ENCODE measurements at places on chromosomes 3 and 15. TPM values are rescaled to one million over a fixed set of nuclear protein-coding genes. Genes with fewer than 3 reads are reported as not detected.

Gene WNT7A
- 12.2 TPM for total RNA-seq

Gene ABI3BP
- 130 TPM for total RNA-seq

GRCh38 chr3:117549716-117550115 lies 840.1 kb downstream of the TUSC7 start:
- no peaks in the 10 kb centered on the region for H3K4me1 ChIP-seq
- no peak for DNase-seq
- no peaks in the 10 kb centered on the region for H3K36me3 ChIP-seq
- H3K27me3 ChIP-seq = no peaks in the 10 kb centered on the region
- no peak overlapping the region for H3K4me3 ChIP-seq

Gene ADIPOQ
- 0.20 TPM for total RNA-seq

Gene BFSP2
- total RNA-seq = 0.69 TPM

GRCh38 chr3:175554801-175555200 lies 695.7 kb downstream of the NAALADL2 start:
- H3K4me1 ChIP-seq = no peaks in the 10 kb centered on the region
- no peaks in the 10 kb centered on the region for H3K36me3 ChIP-seq
- DNase-seq = no peak
- no peak overlapping the region for H3K27ac ChIP-seq
- H3K27me3 ChIP-seq = no peaks in the 10 kb centered on the region

Gene PRTG
- 15.7 TPM for total RNA-seq

DNA sequence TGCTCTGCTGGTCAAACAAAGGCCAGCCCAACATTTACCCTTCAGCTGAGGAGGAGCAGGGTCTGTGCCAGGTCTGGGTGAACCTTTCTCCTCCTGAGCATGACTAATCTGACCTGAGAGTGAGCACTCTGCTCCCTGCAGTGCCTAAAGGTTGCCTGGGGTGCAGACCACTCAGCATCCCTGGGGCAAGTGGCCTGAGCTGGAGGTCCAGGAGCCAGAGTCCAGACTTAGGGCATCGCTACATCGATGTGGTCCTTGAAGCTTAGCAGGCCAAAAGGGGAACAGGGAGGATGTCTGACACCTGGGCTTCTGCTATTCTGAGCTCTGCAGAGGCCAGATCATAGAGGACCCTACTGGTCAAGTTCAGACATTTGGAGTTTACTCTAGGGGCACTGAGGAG lies 119.1 kb downstream of the FAM43A start:
- no peak overlapping the region for H3K27ac ChIP-seq
- no peaks in the 10 kb centered on the region for H3K27me3 ChIP-seq
- H3K4me1 ChIP-seq = no peaks in the 10 kb centered on the region
- DNase-seq = no peak
- H3K36me3 ChIP-seq = no peaks in the 10 kb centered on the region
- H3K4me3 ChIP-seq = no peak overlapping the region

DNA sequence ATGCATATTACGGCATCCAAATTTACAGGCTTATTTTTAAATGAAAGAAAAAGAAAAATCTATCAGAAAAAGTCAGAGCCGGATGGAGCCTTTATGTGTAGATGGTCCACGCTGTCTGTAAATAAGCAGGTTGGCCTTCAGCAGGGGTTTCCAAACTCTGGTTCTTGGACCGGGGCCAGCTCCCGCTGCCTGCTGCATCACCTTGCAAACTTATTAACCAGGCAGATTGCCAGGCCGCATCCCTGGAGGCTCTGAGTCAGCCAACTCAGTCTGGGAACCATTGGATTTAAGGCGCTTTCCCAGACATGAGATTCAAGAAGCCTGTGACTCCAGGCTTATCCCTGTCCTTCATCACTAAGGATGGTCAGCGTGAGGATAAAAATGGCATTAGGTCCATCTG lies 212.4 kb downstream of the OPA1 start:
- DNase-seq = no peak
- H3K27me3 ChIP-seq = no peaks in the 10 kb centered on the region
- H3K4me3 ChIP-seq = no peak overlapping the region
- no peaks in the 10 kb centered on the region for H3K36me3 ChIP-seq
- no peak overlapping the region for H3K27ac ChIP-seq

Gene ALS2CL
- 54.2 TPM for total RNA-seq
